K562 (cell line): ENCODE measurements at places on chromosomes 5 and 9.

- no peak for DNase-seq
Observed at GRCh38 chr9:30015073-30015472, 2369.4 kb upstream of the ACO1 start.

- DNase-seq = no peak
Observed at GRCh38 chr5:90546216-90546837, 12.3 kb upstream of the ADGRV1 start.

- DNase-seq = no peak
Observed at GRCh38 chr5:1777281-1778137, 22.1 kb downstream of the MRPL36 start.

GRCh38 chr9:106864373-106865143 is 1.6 kb downstream of the ZNF462 start:
- no peak for DNase-seq

DNA sequence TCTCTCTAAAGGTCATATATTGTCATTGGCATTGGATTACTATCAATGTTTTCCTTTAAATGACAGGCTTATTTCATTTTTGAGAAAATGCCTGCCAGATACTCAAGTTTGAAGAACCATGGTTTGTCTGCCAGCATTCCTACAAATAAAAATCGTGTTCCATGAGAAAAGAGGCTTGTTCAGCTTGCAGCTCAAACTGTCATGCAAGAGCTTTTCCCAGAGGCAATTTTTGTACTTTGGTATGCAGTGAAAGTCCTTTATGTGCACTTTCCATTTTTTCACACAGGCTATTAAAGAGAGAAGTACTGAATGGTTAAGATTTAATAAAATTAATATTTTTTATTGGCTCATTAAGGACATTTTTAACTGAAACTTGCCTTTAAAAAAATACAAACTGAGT is 110.4 kb downstream of the FBXO4 start:
- DNase-seq = no peak

DNA sequence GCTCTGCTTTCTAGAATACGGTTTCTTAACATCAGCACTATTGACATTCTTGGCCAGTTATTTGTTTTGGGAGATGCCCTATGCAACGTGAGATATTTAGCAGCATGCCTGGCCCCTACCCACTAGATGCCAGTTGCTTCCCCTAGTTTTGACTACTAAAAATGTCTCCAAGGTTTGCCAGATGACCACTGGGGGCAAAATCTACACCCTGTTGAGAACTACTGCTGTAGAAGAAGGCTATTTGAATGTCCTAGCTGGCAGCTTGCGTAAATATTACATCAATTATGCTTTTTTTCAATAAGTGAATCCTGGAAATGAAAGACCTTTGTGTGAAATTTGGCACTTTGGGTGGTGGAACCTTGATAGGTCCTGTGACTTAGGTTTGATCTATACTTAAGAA is 5.0 kb downstream of the NCBP1 start:
- DNase-seq = no peak

DNA sequence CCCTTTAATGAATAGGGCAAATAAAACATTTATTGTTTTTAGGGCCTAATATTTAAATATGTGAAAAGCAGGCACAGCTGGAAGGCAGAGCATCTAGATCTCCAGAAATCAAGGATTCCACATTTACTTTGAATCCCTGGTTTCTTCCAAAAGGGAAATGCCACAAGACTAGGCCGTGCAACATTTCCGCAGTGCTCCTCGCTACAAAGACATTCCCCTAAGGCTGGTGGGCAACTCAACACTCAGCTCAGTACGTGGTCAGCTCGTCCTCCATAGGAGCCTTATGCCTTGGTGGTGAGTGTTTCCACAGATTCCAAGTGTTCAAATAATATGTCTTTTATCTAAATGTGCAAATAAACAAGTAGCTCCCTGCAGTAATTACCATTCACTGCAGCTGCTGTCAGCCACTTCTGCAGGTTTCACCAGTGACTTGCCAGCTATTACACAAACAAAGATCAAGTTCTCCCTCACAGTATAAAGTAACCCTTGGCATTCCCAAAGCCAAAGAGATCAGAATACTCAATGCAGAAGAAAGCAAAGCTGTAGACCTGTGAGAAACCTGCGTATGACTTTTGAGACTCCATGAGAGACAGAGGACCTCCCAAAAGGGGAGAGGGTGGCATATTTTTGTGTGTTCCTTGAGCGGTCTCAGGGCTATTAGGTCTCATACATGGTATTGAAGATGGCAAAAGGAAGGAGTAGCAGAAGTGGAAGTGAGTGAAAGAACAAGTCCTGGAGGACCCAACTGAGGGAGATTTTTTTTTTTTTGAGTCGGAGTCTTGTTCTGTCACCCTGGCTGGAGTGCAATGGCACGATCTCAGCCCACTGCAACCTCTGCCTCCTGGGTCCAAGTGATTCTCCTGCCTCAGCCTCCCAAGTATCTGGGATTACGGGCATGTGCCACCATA is 38.0 kb upstream of the TENT2 start:
- no peak for DNase-seq

DNA sequence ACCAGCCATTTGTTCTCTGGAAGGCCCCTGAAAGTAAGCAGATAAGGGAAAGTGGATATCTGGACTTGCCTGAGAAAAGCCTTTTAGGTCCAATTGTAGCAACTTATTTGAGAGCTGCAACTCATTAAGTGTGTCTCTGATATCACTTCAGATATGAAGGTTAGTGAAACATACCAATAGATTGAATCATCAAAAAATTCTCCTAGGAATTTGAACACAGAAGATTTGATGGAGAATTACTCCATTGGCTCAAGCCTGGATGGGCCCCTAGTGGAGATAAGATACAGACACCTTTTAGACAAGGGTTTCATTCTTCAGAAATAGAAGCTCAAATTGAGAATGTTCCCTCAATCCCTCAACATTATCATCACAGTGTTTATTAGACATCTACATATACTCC is 356.7 kb downstream of the NDUFS4 start:
- no peak for DNase-seq

- DNase-seq = no peak
Observed at GRCh38 chr9:7304627-7304995, 495.0 kb downstream of the DMAC1 start.

DNA sequence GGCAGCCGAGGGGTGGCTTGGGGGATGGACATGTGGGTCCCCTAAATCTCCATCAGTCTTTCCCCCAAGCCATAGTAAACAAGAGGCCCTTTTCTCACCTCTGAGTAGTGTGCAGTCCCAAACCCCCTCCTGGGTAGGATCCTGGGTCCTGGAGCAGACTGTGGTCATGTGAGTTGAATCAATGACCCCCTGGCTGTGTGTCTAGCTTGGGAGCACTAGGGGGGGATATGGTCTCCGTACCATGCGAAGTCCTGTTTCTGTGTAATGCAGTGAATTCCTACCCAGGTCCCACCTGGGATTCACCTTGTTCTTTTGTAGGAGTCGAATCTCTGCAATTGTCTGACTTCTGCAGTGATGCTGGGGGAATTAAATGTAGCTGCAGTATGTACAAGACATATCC is 66.2 kb downstream of the FGF18 start:
- no peak for DNase-seq

DNA sequence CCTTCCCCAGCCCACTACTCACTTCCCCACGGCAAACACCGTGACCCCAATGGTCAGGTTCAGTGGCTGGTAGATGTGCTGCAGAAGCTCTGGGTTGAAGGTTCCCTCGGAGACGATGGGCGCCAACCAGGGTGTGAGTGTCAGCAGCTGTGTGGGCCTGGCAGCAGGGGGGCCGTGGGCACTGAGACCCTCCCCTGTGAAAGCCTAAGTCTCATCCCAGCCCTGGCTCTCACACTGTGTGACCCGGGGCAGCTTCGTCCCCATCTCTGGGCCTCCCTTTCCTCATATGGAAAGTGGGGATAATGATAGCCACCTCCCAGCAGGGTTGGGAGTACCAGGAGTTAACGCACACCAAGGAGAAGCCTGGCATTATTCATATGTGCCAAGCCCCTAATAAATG is 8.6 kb downstream of the GBGT1 start:
- DNase-seq = no peak

DNA sequence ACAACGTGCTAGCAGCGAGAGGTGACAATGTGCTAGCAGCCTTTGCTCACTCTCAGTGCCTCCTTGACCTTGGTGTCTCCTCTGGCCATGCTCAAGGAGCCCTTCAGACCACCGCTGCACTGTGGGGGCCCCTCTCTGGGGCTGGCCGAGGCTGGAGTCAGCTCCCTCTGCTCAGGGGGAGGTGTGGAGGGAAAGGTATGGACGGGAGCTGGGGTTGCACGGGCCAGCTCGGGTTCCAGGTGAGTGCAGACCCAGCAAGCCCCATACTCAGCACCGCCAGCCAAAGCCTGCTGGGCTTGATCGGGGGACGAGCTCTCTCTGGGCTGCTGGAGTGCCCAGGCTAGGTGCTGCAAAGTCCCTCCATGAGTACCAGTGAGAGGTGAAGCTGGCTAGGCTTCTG is 180.2 kb downstream of the TRIM36 start:
- no peak for DNase-seq

DNA sequence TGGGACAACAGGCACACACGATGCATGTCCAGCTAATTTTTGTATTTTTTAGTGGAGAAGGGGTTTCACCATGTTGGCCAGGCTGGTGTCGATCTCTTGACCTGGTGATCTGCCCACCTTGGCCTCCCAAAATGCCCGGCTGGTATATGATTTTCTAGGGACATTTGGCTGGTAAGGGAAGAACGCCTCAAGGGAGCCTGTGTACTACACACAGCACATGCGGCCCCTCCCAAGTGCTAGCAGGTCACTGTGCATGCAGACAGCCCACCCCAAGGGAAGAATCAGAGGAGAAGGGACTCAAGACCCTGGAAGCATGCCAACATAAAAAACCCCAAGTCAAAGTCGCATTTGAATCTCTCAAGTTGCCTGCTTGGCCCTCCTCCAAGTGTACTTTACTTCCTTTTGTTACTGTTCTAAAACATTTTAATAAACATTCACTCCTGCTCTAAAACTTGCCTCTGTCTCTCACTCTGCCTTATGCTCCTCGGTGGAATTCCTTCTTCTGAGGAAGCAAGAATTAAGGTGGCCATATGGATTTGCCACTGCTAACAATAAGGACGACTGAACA is 24.3 kb upstream of the OTULINL start:
- DNase-seq = no peak

DNA sequence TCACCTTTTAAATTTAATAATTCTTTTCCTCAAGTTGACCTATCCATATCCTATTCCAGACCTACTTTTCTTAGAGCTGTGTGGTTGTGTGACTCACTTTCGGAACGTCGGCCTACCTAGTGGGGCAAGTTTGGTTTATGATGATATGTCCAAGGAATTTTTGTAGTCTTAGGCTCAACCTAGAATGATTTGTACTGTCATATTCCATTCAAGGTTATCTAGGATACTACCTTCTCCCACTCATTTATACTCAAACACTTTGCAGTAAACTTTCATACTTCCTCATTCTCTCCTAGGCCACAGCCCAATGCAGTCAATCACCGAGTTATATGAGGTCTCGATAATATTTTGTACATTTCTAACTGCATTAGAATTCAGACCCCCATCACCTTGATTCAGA is 61.9 kb downstream of the PIK3R1 start:
- DNase-seq = no peak

DNA sequence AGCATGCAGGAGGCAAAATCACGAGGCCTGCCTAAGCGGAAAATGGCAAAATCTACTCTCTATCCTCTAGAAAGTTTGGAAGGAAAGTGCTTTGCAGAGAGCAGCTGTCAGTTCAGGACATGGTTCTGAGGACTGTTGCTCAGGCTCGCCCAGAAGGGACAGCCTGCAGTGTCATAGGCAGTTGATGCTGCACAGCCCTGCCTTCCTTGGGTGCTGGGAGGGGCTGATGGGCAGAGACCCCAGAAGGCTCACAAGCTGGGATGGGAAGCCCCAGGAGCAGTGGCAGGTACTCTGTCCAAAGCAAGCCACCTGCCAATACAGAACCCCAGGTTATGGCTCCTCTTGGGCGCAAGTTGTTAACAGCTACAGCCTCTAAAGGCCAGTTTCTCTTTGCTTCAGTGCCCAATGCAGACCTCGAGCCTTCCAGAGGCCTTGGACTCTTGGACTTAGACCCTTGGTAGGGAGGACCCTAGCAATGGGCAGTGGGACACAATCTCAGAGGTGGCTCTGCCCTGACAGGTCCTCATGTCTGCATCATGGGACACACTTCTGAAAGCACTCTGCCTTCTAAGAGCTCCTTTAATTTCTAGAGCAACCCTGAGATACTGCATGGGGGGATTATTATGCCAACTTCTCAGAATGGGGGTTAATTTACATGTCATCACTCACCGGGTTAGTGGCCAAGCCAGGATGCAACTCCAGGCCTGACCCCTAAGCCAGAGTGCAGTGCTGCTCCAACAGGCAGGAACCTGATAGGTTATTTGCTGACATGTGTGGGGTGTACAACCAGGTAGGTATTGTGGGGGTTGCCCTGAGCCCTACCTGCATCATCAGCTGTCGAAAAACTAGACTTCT is 57.1 kb downstream of the MACROH2A1 start:
- DNase-seq = no peak

GRCh38 chr9:86763791-86764190 is 183.5 kb downstream of the GAS1 start:
- no peak for DNase-seq
